Fibroblast of skin of right biceps (primary cell): ENCODE measurements at places on chromosomes 1 and 21.

DNA sequence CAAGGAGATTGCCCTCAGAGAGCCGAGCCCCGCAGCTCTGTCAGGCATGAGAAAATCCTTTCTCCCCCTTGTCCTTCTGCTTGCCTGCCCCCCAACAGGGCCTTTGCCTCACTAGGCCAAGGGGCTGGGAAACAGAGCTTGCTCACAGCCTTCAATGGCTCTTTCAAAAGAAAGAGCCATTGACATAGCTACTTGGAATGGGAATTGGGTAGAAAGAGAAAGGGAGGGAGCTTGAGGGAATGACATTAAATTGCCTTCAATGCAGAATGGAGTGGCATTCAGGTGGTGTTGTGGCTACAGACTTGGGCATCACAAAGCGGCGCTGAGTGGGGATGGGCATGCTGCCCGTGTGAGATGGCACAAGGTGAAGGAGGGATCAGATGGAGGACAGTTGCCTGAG lies 13.2 kb downstream of the SYT11 start:
- no peak for DNase-seq

DNA sequence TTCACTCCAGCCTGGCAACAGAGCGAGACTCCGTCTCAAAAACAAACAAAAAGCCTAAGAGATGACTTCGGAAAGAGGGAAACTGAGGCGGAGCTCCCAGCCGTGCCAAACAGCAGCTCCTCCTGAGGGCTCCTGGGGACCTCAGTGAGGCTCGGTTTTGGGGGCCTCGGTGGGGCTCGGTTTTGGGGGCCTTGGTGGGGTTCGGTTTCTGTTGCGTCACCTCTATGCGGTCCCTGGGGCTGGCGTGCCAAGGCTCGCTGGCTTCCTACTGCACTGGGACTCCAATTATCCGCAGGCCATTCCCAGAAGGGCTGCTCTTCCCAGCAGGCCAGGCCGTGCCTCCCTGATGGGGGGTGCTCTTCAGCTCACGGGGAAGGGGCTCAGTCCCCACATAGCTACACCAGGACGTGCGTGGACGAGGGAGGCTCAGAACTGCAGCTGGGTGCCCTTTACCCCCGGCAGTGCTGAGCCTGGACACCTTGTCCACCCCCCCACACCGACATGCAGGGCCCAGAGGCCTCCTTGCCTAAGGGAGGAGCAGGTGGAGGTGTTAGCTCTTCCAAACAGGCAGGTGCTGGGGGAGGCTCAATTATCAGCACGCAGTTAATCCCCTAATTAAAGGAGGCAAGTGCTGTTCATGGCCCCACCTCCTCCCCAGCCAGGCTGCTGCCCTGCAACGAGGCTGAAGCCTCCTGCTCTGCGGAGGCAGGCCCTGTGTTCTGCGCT lies 5.1 kb upstream of the C1orf159 start:
- DNase-seq = no peak

DNA sequence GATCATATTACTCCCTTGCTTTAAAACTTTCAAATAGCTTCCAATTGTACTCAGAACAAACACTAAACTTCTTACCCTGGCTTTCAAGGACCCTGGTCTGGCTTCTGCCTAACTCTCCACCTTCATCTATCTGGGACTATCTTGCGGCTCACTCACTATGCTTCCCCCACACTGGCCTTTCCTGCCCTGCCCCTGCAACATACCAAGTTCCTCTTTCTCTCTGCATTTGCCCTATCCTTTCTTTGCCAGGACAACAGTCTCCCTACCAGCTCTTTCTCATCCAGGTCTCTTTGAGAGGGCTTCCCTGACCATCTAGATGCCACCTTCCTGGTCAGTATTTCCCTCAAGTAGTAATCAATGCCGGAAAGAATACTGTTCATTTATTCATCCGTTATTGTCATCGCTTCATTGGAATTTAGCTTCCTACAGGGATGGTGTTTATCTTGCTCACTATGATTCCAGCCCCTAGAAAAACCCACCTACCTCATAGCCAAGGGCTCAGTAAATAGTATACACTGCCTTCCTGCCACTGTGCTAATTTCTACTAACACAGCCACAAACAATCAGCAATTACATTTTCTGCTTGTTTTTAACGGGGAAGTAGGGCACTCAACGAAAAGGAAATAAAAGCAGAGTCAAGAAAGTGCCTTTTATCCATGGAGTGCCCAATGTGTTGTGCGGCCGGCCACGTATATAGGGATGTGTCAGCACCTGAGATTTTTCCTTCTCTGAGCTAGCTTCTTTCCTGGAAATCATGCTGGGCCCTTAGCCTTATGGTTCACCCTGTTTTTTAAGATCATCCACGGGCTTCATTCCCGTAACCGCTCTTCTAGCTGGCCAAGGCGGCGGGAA lies 521 bp upstream of the CDC7 start:
- no peak for DNase-seq

GRCh38 chr1:95547005-95547404 lies 313.0 kb downstream of the RWDD3 start:
- DNase-seq = no peak

GRCh38 chr1:221240690-221241089 lies 361.4 kb downstream of the HLX start:
- DNase-seq = no peak

GRCh38 chr1:70767377-70767776 lies 280.2 kb downstream of the PTGER3 start:
- DNase-seq = peak; percentile 80

GRCh38 chr1:80248886-80249285 lies 1242.4 kb upstream of the ADGRL4 start:
- DNase-seq = peak; percentile 37

- DNase-seq = no peak
Observed at GRCh38 chr1:207318072-207318619, 3.3 kb upstream of the CD55 start.

DNA sequence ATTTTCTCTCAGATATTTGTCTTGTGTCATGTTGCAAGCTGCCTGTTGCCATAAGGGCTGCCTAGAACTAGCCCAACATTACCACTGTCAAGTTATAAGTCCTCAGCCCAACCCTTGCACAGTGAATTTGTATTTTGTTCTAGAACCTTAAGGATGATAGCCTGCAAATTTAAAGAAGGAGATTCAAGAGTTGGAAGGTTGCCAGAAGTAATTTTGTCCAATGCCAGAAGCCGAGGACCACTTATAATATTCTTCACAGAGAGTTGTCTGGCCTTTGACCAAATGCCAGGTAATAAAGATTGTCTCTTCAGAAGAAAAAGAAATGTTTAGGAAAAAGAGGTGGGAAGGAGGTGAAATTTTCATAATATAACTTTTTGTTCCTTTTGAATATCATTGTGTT lies 40.5 kb upstream of the SUCO start:
- DNase-seq = no peak

DNA sequence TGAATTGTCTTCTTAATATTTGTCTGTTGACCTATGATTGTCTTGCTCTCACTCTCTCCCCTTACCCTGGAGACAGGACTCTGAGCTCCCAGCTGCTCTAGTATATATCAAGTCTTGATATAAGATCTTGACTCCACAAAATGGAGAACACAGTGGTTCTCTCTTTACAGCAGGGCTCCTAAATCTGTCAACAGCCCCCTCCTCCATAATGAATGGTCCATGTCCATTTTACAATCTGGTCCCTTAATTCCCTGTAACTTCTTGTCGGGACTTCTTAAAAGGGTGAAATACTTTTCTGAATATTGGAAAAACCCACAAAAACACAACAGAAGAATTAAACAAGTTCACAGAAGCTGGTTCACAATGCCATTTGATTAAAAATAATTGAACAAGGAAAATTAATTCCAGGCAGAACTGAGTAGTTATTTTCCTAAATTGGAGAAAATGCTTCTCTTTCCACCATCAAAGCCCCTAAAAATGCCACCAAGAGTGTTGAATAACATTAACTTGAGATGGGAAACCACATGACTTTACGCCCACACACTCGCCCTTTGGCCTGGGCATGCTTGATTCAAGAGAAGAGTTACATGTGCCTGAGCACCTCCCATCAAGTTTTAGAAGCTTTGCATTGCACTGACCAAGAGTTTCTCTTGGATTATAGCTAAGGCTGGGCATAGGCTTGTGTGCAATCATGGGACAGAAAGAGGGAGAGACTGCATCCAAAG lies 109.8 kb downstream of the TOMM20 start:
- DNase-seq = no peak

DNA sequence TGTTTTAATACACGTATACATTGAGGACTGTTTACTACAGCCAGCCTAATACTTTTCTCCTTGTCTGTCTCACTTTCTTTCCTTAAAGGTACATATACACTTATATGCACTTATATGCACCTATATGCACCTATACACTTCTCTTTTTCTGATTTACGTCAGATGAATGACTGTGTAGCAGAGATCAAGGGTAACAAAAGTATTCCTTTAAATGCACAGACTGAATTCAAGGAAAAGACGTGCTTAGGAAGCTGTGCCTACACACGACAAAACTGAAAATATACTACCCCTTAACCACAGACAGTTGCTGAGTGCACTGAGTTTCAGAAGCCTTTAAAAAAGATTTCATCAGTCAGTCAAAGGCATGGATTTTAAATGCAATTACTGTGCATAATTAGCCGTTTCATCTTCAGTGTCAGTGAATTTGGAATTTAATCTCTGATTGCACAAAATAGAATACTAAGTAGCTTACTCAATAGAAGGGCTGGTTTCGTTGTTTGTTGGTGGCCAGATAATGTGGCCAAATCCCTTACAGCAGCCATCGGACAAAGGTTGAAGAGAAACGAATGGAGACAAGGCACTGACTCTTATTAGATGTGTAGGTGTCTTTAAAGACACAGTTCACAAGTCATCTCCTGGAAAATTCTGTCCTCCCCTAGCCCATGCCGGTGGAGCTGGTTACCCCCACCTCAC lies 38.3 kb upstream of the TARBP1 start:
- no peak for DNase-seq

DNA sequence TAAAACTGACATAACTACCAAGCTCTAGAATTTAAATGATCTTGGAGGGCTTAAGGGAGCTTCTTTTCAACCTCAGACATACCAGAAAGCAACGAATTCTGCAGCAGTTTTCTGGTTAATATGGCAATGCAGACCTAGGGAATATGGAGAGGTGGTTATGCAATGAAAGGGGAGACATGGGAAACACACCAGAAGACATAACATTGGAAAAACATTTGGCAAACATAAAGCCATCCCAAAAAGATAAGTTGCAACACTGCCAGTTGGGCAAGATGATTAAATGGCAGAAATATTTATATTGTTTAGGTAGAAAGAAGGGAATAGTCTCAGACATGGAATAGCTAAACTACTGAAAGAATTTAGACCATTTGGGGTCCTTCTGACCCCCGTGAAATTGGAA lies 104.5 kb downstream of the KCNJ6 start:
- peak; percentile 13 for DNase-seq

GRCh38 chr1:21365036-21365435 lies 74.8 kb upstream of the ECE1 start:
- DNase-seq = no peak

- peak; percentile 71 for DNase-seq
Observed at GRCh38 chr1:204989266-204990058, 53.5 kb upstream of the CNTN2 start.

DNA sequence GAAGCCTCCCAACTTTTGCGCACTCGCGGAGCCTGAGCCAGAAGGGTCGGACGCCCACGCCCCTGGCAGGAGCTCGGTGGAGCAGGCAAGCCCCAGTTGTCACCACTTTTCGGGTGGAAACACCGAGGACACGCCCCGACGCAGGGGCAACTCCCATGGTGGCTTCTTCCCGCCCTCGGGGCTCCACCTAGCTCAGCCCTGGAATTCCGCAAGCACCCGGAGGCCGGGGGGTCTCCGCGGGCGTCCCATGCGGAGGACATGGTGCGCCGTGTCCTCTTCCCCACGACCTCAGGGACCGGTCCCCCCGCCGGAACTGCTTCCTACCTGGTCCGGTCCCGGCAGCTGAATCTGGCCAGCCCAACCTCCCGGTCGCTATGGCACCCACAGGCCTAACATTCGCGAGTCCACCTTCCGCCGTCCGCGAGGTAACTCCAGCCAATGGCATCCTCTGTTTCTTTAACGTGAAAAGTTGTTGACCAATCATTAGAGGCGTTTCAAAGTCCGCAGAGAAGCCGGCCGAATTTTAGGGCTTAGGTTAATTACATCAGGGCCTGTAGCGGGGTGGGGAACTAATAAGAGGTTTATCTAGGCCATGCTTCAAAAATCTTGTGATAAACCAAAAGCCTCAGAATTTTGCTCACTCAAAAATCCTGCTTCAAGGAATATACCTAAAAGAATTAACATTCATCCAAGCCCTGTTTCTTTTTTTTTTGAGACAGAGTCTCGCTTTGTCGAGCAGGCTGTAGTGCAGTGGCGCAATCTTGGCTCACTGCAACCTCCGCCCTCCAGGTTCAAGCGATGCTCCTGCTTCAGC lies at the start of gene STPG1:
STPG1 (minus strand) TSS at position 433 of the 814 bp plus-strand sequence. CDS start 12,394 bp downstream, outside the sequence.
- peak; percentile 81 for DNase-seq

DNA sequence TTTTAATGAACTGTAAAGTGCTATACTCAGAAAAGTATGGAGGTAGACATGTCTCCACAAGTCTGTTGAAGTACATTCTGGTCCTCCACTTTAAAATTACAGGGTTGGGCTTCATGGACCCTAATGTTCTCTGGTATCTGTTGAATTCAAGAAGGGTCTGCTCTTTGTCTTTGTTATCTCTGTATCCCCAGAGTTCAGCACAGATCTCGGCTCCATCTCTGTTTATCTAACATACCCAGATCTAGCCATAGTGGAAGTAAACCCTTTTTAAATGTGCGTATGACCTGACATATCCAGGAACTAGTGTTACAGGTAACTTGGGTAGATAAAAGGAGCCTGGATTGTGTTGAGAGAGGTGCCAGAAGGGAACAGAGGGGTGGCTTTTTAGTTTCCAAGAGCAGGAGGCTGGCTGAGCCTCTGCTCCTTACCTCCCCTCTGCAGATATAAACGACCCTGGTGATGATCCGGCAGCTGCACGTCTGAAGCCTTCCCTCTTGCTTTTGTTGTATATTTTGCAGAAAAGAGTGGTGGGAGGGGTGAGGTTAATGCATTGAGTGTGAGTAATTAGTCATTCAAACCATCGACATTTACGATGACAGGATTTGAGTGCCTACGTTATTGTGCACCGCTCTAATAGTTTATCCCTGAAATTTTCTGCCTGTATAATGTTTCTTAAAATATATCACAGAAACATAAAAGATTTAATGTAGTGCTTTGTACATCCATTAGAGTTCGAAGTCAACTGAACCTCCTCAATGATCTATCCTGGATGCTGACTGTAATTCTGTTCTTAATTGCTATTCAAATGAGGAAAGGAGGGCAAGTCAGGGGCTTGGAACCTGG lies 30.8 kb downstream of the ELAVL4 start:
- no peak for DNase-seq
